ENCODE measurements at places on chromosomes 1 and 21.

DNA sequence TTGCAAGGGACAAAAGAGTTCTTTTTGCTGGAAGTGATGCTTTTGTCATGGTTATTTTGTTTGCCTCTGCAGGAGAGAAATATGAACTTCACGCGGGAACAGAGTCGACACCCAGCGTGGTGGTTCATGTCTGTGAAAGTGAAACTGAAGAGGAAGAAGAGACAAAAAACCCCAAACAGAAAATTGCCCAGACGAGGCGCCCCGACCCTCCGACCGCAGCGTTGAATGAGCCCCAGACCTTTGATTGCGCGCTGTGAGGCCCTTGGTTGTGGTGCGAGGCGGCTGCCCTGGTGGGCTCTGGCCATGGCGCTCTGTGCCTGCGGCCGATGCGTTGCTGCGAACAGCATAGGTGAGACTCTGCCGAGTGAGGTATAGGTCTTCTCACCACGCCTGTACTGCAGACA is 20.9 kb upstream of the NCMAP start:
- DNase-seq, result no peak

DNA sequence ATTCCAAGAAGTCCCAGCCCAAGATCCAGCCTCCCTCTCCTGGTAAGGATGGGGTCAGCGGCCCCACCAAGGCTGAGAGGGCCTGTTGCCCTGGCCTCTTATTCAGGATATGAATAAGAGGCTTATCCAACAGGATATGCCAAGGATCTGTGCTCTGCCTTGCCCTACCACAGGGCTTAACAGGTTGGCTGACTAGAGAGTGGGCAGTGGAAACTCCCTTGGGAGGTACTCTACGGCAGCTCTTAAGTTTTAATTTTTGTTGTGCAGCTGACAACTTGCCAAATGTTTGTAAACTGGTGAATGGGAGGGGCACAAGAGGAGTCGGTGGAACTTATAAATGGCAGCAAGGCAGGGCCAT is 16.5 kb upstream of the PIGV start:
- no peak for DNase-seq

- no peak for DNase-seq
Observed at GRCh38 chr1:94940738-94941137, 13.8 kb upstream of the CNN3 start.

DNA sequence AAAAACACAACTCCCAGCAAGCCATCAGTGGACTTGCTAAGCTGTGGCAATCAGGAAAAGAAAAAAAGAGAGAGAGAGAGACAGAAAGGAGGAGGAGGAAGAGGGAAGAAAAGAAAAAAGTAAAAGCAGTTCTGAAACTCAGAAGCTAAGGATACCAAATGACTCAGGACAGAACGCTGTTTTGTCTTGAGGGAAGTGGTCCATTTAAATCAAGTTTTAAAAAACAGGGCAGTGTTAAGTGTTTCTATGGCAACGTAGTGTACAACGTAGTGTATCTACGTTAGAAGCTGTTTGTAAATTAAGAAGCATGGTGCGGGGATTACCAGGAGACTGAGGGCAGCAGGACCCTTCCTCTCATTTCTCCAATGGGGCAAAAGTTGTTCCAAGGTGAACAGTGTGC is 5.8 kb downstream of the ADORA3 start:
- DNase-seq, result no peak

GRCh38 chr1:112673592-112674439 is 643 bp upstream of the MOV10 start:
- DNase-seq, result no peak

- no peak for DNase-seq
Observed at GRCh38 chr1:203599875-203600781, 26.5 kb upstream of the ATP2B4 start.

DNA sequence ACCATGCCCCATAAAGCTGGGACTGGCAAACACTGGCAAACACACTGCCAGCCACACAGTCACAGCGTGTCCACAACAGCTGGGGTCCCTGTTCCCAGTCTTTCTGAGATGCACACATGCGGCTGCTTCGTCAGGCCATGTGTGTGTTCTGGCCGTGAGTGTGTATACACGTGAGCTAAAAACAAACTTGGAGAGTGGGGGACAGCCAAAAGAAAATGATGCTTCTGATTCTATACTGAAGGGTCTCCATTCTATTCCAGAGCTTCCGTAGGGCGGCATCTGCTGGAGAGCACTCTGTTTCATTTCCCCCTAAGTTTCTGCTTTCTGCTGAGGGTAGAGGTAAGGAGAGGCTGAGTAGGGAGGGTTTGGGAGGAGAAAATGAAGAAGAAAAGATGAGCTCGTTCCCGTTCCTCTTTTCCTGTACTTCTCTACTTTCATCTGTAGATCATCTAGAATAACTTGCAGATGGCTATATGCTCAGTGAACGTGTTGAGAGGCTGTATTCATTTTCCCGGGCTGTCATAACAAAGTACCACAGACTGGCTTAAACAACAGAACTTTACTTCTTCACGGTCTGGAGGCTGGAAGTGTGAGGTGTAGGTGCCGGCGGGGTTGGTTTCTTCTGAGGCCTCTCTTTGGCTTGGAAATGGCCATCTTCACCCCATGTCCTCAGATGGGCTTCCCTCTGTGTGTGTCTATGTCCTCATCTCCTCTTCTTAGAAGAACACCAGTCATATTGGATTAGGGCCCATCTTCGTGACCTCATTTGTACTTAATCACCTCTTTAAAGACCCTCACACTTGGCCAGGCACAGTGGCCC is 151.6 kb downstream of the TOMM20 start:
- DNase-seq, result no peak

GRCh38 chr1:232812560-232812959 is 7.3 kb downstream of the MAP10 start:
- DNase-seq, result no peak

DNA sequence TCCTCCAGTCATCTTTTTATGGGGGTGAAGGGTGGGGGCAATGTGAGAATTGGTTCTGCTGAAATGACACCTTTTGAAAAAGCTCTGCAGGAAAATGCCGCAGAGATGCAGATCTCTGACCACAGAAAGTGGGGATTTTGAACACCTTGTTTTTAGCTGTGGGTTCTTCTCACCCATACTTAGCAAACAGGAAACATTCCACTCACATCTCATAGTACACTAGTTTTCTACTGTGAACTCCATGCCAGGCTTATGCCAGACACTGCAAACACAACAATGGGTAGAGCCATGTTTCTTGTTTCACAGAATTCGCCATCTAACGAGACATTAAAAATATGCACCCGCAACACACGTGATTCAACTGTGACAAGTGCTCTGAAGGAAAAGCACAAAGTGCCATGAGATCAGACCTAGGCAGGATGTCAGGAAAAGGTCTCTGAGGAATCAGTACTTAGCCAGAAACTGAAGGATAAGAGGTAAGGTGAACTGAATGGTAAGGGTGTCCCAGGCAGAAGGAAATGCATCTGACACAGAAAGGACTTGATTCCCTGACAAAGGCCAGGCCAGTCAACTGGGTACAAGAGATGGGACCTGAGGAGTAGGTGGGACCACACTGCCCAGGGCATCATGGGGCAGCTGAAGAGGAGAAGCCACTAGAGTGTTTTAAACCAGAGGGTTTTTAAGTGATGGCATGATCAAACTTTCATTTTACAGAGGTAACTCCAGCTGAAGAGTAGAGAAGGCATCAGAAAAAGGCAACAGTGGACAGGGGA is 83.8 kb upstream of the JAK1 start:
- DNase-seq, result no peak

GRCh38 chr1:179870870-179871269 is 6.7 kb downstream of the TOR1AIP2 start:
- no peak for DNase-seq

DNA sequence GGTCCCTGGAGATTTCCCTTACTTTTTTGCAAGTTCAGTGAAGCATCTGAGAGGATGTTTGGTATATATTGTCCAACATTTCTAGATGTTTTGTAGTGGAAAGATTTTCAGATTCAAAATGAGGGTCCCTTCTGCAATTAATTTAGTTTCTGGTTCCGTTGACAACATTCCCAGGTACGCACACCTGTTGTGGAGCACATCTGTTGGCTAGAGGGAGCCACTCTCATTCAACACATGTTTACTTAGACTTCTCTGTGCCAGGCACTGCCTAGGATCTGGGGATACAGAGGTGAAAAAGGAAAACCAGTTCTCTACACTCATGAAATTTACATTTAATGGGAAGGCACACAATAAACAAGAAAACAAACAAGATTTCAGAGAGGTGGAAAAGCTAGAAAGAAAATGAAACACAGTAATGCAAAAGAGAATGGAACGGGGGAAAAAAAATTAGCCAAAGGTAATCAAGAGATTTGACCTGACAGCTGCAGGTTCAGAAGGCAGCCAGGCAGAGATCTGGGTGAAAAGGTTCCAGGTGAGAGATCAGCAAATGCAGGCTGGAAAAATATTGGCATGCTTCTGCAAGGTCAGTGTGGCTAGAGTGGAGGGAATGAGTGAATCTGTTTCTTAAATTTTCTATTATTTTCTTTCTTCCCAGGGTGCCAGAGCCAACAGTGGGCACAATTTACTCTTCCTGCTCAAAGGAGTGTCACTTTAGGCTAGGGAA is 48.4 kb upstream of the KAZN start:
- DNase-seq, result no peak

- no peak for DNase-seq
Observed at GRCh38 chr1:213876531-213876930, 111.2 kb upstream of the PROX1 start.

DNA sequence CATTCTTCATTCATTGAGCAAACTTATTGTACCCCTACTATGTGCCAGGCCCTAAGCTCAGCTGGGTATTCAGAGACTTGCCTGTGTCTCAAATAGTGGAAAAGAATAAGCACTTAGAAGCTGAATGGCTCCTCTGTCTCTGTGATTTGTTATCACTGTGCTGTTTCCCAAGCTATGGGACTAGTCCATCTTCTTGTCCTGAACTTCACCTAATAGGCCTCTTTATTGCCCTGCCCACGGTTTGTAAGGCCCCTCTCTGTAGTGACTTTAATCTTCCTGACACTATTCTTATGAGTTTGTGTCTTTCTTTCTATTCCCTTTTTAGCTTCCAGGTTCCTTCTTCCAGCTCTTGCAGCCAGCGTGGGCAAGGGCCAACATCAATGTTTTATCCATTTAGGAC is 85.4 kb upstream of the LPGAT1 start:
- no peak for DNase-seq

GRCh38 chr1:223707256-223708000 is 4.9 kb upstream of the CAPN2 start:
- DNase-seq, result no peak

DNA sequence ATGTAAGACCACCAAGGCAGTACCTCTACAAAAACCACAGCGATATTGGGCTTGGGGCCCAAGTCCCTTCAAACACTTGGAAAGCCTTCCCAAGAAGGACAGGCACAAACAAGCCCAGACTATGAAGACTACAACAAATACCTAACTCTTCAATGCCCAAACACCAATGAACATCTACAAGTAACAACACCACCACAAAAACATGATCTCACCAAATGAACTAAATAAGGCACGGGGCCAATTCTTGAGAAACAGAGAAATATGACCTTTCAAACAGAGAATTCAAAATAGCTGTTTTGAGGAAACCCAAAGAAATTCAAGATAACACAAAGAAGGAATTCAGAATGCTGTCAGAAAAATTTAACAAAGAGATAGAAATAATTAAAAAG is 86.8 kb downstream of the COL24A1 start:
- DNase-seq, result no peak

GRCh38 chr1:151501474-151501873 is 9.7 kb upstream of the CGN start:
- DNase-seq, result no peak

DNA sequence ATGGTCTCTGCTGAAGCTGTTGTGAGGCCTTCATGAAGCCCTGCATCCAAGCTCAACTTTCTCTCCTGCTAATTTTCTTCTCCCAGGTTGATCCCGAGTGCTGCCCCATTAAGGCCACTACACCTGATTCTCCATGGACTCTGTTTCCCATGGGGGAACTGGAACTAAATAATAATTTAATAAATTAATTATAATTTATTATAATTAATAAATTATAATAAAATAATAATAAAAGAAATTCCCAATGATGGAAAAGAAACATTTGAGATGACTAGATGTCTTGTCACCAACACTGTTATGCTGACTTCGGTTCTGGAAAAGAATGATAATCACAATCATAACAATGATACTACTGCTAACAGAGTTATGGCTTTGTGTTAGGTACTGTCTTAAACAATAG is 211.2 kb upstream of the ZP4 start:
- DNase-seq, result no peak

GRCh38 chr1:81446000-81446669 is 354.6 kb upstream of the ADGRL2 start:
- DNase-seq, result no peak

DNA sequence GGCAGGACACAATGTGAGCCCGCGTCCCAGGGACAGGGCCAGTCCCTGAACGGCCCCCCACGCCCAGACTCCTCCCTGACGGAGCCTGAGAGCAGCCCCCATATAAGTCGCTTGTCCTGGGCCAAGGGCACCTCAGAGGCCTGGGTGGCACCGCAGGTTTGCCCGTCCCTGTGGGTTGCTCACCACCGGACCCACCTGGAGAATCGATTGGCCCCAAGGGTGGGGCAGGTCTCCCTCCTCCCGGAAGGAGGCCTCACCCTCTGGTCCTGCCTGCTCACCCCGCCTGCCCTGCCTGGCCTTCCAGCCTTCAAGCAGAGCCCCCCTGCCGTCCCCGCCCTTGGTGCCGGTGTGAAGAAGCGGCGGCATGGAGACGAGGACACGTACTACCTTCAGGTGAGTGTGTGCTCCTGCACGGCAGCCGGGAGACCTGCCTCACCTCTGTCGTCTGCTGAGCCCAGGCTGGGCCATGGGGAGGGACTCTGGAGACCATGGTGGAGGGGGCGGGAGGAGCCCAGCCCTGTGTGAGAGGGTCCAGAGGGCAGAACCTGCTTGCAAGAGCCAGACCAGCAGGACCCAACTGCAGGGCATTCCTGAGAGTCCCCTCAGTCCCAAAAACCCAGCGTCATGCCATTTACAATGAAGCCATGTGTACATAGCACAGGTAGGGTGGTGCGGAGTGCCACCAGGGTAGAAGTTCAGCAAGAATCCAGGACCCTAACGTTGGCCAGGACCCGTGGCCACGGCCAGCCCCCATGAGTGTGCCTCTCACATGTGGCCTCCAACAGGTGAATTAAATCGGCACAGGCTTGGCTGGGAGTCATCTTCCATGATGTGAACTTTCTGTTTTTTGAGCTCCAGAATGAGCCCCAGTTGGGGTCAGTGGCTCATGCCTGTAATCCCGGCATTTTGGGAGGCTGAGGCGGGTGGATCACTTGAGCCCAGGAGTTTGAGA is 24.1 kb upstream of the CCDC27 start:
- no peak for DNase-seq

- DNase-seq, result no peak
Observed at GRCh38 chr1:98364544-98364943, 297.0 kb upstream of the SNX7 start.

- DNase-seq, result no peak
Observed at GRCh38 chr21:14388282-14388681, 5.3 kb upstream of the HSPA13 start.

GRCh38 chr1:180188091-180188506 is 33.4 kb downstream of the QSOX1 start:
- DNase-seq, result no peak

- no peak for DNase-seq
Observed at GRCh38 chr1:6578624-6579373, 995 bp upstream of the ZBTB48 start.

- no peak for DNase-seq
Observed at GRCh38 chr1:221458447-221459156, 283.3 kb downstream of the DUSP10 start.

Data from NCI-H1417 treated with DMSO at 0.1 percent for 48 hours (cell line).